ENCODE measurements at places on chromosomes 4 and X. TPM values are rescaled to one million over a fixed set of nuclear protein-coding genes. Genes with fewer than 3 reads are reported as not detected.

DNA sequence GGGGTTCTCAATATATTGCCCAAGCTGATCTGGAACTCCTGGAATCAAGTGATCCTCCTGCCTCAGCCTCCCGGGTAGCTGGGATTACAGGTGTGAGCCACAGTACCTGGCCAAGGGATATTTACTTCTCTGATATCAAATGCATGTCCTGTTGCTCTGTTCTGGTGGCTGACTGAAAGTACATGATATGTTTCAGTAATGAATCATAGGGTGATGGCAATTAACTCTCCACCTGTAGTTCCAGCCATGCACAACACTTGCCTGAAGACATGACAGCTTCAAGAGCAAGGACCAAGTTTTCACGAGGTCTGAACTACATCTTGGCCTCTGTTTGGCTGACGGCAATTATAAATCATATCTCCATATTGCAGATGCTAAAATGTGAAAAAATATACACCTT is 9.1 kb downstream of the ZCCHC4 start:
- no peaks in the 10 kb centered on the region for H3K27me3 ChIP-seq
- DNase-seq: no peak
- no peak overlapping the region for H3K27ac ChIP-seq

- no peak overlapping the region for H3K4me3 ChIP-seq
- no peaks in the 10 kb centered on the region for H3K27me3 ChIP-seq
- no peak overlapping the region for H3K27ac ChIP-seq
- no peak for DNase-seq
Measured at GRCh38 chr4:81833576-81833975, 361.9 kb upstream of the RASGEF1B start.

DNA sequence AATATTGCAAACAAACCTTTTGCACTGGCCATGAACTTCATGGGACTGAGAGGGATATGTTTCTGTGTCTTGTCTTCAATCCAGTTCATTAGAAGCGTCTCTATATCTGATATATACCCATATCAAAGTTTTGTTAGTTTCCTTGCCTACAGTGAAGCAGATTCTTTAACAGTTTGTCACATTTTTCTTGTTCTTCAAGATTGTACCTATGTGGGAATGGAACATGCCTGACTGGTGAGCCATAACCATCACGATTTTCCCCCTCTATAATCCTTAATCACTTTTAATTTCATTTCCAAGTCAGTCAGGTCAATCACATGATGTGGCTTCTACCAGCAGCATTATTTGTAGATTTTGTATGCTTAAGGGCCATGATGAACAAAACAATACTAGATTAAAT is 197.1 kb upstream of the PDE5A start:
- no peak overlapping the region for H3K4me3 ChIP-seq
- no peaks in the 10 kb centered on the region for H3K27me3 ChIP-seq
- no peak overlapping the region for H3K27ac ChIP-seq

GRCh38 chr4:174553828-174554227 is 31.5 kb upstream of the HPGD start:
- H3K36me3 ChIP-seq: no peaks in the 10 kb centered on the region
- H3K4me1 ChIP-seq: no peaks in the 10 kb centered on the region
- H3K4me3 ChIP-seq: no peak overlapping the region
- no peak for DNase-seq
- H3K27ac ChIP-seq: no peak overlapping the region

Gene G3BP2
- total RNA-seq: 81.0 TPM

Gene ADGRL3
- not detected for total RNA-seq

- H3K4me3 ChIP-seq: no peak overlapping the region
- DNase-seq: no peak
- no peaks in the 10 kb centered on the region for H3K36me3 ChIP-seq
Measured at GRCh38 chr4:99624141-99624719, 33.4 kb downstream of the C4orf54 start.

DNA sequence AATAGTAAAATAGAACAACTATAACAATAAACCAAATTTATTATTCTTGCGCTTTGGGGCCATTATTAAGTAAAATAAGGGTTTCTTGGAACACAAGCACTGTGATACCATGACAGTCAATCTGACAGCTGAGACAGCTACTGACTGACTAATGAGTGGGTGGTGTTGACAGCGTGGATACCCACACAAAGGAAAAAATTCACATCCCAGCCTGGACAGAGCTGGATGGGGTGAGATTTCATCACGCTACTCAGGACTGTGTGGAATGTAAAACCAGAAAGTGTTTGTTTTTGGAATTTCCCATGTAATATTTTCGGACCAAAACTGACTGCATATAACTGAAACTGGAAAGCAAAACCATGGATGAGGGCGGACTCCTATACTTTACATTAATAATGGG is 48.8 kb downstream of the IGFBP7 start:
- no peak for DNase-seq
- H3K4me1 ChIP-seq: no peaks in the 10 kb centered on the region
- no peak overlapping the region for H3K27ac ChIP-seq

Gene NR3C2
- 1.6 TPM for total RNA-seq
